Activated CD4-positive, alpha-beta T cell treated with anti-CD3 and anti-CD28 coated beads, Interleukin-2, amount 10 ng/mL, durations not matched to agents 24 days and 14 days (primary cell): ENCODE measurements at places on chromosomes 4 and X. TPM values are rescaled to one million over a fixed set of nuclear protein-coding genes. Genes with fewer than 3 reads are reported as not detected.

The LNX1 gene
- not detected in 2 replicates for total RNA-seq

The SERTM2 gene
- total RNA-seq: not detected in 2 replicates

The TCEAL6 gene
- not detected in 2 replicates for total RNA-seq

The MAGEB3 gene
- total RNA-seq: not detected in 2 replicates

The C4orf51 gene
- total RNA-seq: not detected in 2 replicates

The SLC10A4 gene
- total RNA-seq: not detected in 2 replicates

The ITIH6 gene
- total RNA-seq: not detected in 2 replicates

The NAA11 gene
- total RNA-seq: not detected in 2 replicates

The CXCL13 gene
- total RNA-seq: 25.5 and 25.7 TPM in 2 replicates

The MAGEA2 gene
- total RNA-seq: not detected in 2 replicates

The TAF9B gene
- total RNA-seq: 14.6 and 16.1 TPM in 2 replicates

The GIMD1 gene
- total RNA-seq: not detected in 2 replicates

The CD40LG gene
- 178 and 181 TPM in 2 replicates for total RNA-seq

The NALF2 gene
- 0.51 and 0.88 TPM in 2 replicates for total RNA-seq

The POLR2B gene
- 154 and 158 TPM in 2 replicates for total RNA-seq

The MAGEA12 gene
- not detected in 2 replicates for total RNA-seq

The FMR1NB gene
- not detected in 2 replicates for total RNA-seq

The MAPK10 gene
- not detected in 2 replicates for total RNA-seq

The CYBB gene
- not detected in 2 replicates for total RNA-seq

The MAGEH1 gene
- total RNA-seq: 14.4 and 16.6 TPM in 2 replicates

The MAOA gene
- 1.8 and 2.0 TPM in 2 replicates for total RNA-seq

The SYTL5 gene
- not detected in 2 replicates for total RNA-seq

The ZCCHC18 gene
- 0.35 and 0.69 TPM in 2 replicates for total RNA-seq

The BTC gene
- total RNA-seq: not detected in 2 replicates

The TMSB15B gene
- total RNA-seq: 7.3 and 8.7 TPM in 2 replicates

The SPATA4 gene
- total RNA-seq: 0.12 TPM in 1 of 2 replicates, not detected in the other

The DSPP gene
- total RNA-seq: not detected in 2 replicates

The IL1RAPL1 gene
- not detected in 2 replicates for total RNA-seq

The CYLC1 gene
- not detected in 2 replicates for total RNA-seq

The UCHL1 gene
- 0.26 and 0.35 TPM in 2 replicates for total RNA-seq

The PHKA2 gene
- 23.3 and 23.7 TPM in 2 replicates for total RNA-seq

The FGD1 gene
- total RNA-seq: 0.09 and 0.14 TPM in 2 replicates

The FAM114A1 gene
- total RNA-seq: 0.23 and 0.66 TPM in 2 replicates

The EFHC2 gene
- not detected in 2 replicates for total RNA-seq

The ZNF185 gene
- total RNA-seq: 0.43 and 1.0 TPM in 2 replicates

The RAB41 gene
- total RNA-seq: not detected in 2 replicates

The CACNA1F gene
- total RNA-seq: 0.07 and 0.14 TPM in 2 replicates

The CWH43 gene
- not detected in 2 replicates for total RNA-seq

The CXorf49 gene
- total RNA-seq: not detected in 2 replicates

The GRIA2 gene
- total RNA-seq: not detected in 2 replicates

The RPS6KA6 gene
- total RNA-seq: not detected in 2 replicates

The IL13RA1 gene
- total RNA-seq: 0.33 and 0.36 TPM in 2 replicates

The GSX2 gene
- total RNA-seq: not detected in 2 replicates

The DDIT4L gene
- 0.56 and 0.76 TPM in 2 replicates for total RNA-seq

The NBDY gene
- 29.8 and 29.9 TPM in 2 replicates for total RNA-seq

The H2BW2 gene
- not detected in 2 replicates for total RNA-seq

The NXF3 gene
- total RNA-seq: not detected in 2 replicates

The RNF212 gene
- 1.0 and 1.8 TPM in 2 replicates for total RNA-seq

The SPATA18 gene
- 0.07 TPM in 1 of 2 replicates, not detected in the other for total RNA-seq

The PIM2 gene
- 391 and 394 TPM in 2 replicates for total RNA-seq

The SCRG1 gene
- not detected in 2 replicates for total RNA-seq

The ARHGAP36 gene
- total RNA-seq: not detected in 2 replicates

The IRS4 gene
- 0.05 and 0.09 TPM in 2 replicates for total RNA-seq
